ENCODE measurements at places on chromosomes 5 and 9. TPM values are rescaled to one million over a fixed set of nuclear protein-coding genes. Genes with fewer than 3 reads are reported as not detected.

DNA sequence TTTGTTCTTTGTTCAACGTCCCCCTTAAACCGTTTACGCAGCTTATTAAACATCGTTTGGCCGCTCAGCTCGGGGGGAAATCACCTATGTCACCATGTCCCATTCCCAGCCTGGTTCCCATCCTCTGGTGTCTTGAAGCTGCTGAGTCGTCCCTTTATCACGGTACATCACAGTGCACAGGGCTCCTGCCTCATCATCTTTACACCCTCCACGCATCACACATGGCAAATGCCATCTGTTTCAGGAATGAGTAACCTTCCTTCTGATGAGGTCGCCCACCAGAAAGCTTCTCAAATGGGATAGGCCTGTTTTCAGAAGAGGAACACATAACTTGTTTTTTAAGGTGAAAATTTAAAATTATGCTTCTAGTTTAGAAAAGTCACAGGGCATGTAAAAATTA is 7.9 kb upstream of the LHX6 start:
- no peaks in the 10 kb centered on the region for H3K4me1 ChIP-seq
- no peaks in the 10 kb centered on the region for H3K27me3 ChIP-seq
- H3K4me3 ChIP-seq = no peak overlapping the region
- H3K36me3 ChIP-seq = peaks cover 16% of the 10 kb centered on the region

- H3K4me3 ChIP-seq = no peak overlapping the region
- H3K27ac ChIP-seq = no peak overlapping the region
- H3K4me1 ChIP-seq = peaks cover 7% of the 10 kb centered on the region
- no peaks in the 10 kb centered on the region for H3K36me3 ChIP-seq
Observed at GRCh38 chr9:83440641-83441040, 97.6 kb downstream of the FRMD3 start.

Gene MSMP
- not detected for total RNA-seq

Gene BARX1
- total RNA-seq = 0.75 TPM

Gene ZNF618
- total RNA-seq = 17.3 TPM

Gene CACNA1B
- 0.13 TPM for total RNA-seq

Gene PGM5
- total RNA-seq = 21.4 TPM

Gene GRXCR2
- not detected for total RNA-seq

Gene EXOC3
- 47.7 TPM for total RNA-seq
